Esophagus muscularis mucosa (tissue), 4 donors: ENCODE measurements at places on chromosomes 1 and 21.
A peak's percentile ranks its signal among the peaks of the same experiment; 100 is the strongest.

DNA sequence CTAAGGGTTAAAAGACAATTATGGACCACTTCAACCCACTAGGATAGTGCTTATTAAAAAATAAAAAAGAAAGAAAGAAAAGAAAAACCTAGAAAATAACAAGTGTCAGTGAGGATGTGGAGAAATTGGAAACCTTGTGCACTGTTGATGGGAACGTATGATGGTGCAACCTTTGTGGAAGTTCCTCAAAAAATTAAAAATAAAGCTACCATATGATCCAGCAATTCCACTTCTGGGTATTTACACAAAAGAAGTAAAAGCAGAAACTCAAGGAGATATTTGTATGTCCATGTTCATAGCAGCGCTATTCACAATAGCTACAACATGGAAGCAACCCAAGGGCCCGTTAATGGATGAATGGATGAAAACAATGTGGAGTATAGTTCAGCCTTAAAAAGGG lies 115.2 kb upstream of the ATP1A1 start:
- no peak for DNase-seq

DNA sequence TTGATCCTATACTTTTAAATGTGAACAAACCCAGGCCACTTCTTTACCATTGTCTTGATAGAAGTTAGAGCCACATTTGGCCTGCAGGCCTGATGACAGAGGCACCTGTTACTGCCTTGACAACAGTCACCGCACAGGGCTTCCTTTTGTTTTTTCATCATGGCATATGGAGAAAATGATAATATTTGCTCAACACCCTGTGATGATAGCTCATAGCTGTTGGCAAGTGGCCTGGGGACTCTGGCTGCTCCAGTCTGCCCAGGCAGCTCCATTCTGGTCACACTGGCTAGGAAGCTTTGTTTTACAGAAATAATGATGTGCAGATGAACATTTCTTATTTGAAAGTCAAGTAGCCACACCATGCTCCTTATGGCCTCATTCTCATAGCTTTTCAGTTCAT lies 89.6 kb upstream of the GPR88 start:
- no peak for DNase-seq

DNA sequence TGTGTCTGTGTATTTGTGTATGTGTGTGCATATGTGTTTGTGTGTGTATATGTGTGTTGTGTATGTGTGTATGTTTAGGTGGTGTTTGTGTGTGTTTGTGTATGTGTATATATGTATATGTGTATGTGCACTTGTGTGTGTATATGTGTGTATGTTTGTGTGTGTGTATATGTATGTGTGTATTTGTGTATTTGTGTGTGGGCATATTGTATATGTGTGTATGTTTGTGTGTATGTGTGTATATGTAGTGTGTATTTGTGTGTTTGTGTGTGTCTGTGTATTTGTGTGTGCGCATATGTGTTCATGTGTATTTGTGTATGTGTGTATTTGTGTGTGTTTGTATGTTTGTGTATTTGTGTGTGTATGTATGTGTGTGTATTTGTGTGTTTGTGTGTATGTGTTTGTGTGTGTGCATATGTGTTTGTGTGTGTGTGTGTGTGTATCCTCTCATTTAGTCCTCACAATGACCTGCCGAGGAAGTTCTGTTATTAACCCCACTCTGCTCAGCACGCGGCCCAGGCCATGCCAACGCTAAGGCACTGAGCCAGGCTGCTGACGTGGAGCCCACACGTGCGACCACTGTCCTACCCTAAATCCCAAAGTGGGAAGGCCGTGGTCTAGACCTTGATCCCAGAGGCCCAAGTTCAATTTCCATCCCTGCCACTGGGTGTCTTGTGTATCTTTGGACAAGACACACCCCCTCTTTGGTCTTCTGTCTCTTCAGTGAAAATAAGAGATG lies 43.2 kb upstream of the TMEM51 start:
- no peak for DNase-seq

DNA sequence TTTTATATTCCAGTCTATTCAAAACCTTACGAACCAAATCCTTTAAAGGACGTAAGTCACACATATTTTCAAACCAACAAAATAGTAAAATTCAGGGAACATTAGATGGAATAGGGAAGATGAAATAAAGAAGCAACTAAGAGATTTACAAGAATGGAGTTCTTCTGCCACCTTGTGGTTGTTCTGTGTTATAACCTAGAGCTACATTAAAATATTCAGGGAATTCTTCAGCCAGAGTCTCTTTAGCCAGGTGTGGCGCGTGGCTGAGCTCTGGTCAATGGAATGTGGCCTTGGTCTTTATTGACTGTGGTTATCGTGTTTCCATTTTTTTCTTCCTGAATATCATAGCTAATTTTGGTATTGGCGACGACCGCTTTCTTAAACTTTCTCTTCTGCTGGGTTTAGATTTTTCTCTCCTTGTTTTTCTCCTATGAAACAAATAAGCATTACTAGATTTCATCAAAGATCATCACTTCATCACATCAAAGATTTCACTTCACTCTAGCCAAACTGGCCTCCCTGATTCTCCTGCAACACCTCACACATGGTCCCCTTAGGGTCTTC lies 221.3 kb downstream of the MRPL39 start:
- DNase-seq, result no peak

GRCh38 chr21:44550807-44551206 lies 498 bp downstream of the KRTAP10-2 start:
- peak; percentile 68 for DNase-seq

GRCh38 chr1:161241682-161242081 lies 3.7 kb upstream of the NR1I3 start:
- DNase-seq, result no peak

- no peak for DNase-seq
These were observed 89.7 kb downstream of the SLC45A1 start for GRCh38 chr1:8407652-8408051.

- DNase-seq, result no peak
These were observed 5.7 kb upstream of the TNR start for GRCh38 chr1:175749075-175749474.

DNA sequence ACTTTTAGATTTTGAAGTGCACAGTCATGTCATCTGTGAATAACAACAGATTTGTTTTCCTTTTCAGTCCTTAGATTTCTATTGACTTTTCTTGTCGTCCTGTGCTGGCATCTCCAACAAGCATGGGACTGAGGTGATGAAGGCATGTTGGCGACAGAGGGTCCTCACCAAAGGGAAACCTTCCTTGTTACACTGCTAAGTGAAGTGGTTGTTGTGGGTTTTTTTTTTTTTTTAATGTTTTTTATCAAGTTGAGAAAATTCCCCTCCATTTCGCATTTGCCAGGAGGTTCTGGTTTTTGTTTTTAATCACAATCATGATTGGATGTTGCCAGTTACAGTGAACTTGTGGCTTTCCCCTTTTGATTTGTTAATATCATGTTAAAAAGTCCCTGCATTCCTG lies 24.0 kb downstream of the AGPAT3 start:
- DNase-seq, result no peak

DNA sequence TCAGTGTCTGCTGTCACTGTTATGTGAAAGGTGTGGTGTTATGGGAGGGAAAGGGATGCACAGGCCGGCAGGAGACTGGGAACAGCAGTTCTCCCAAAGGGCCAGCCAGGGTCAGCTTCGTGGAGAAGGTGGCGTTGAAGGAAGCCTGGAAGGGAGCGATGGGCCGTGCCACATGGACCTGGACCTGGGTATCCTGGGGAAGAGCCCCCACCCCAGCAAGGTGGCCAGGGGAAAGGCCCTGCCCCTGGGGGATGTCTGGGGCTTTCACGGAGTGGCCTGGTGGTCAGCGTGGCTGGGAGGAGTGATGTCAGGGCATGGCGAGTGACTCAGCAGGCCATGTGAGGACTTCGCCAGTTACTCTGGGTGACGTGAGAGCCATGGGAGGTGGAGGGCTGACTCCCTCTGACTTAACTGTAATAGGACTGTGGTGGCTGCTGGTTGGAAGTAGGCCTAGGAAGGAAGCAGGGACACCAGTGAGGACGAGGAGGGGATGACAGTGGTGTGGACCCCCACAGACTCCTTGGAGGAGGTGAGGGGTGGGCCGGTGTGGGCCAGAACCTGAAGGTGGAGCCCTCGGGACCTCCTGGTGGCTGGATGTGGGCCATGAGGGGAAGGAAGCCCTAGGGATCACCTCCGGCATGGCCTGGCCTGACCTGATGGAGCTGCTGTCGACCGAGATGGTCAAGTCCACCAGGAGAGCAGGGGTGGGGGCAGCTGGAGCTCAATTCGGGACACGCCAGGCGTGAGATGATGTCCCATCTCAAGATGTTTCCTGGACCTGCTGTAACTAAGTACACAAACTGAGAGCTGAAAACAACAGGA lies 54.5 kb downstream of the BACE2 start:
- DNase-seq, result no peak

GRCh38 chr1:207644166-207644851 lies 624 bp upstream of the CR1L start:
- DNase-seq, result peak; percentile 31

GRCh38 chr21:16007943-16008342 lies 278.2 kb downstream of the USP25 start:
- DNase-seq, result no peak

DNA sequence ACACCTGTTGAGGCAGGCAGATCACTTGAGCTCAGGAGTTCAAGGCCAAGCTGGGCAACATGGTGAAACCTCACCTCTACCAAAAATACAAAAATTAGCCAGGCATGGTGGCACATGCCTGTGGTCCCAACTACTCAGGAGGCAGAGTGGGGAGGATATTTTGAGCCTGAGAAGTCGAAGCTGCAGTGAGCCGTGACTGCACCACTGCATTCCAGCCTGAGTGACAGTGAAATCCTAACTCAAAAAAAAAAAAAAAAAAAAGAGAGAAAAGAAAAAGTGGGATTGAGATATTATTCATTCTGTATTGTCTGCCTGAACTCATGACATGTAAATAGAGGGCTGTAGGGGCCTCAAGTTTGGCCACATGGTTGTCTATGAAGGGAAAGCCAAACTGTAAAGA lies 37.3 kb downstream of the WNT2B start:
- DNase-seq, result no peak

GRCh38 chr1:99676876-99677275 lies 31.0 kb downstream of the PALMD start:
- no peak for DNase-seq

DNA sequence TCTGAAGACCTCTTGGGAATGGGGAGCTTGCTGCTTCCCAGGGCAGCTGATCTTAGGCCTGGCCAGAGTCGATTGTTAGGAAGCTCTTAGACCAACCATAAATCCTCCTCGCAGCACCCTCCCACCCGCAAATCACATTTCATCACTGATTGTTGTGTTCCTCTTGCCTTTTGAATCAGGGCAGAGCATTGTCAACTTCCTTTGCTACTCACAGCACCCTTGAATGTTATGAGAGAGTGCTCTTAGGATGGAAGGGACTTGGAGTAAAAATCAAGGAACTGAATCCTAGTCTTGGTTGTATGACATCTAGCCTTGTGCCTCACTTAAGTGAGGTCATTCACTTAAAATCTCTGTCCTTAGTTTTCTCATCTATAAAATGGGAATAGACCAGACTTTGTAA lies 3.0 kb downstream of the VASH2 start:
- no peak for DNase-seq

- no peak for DNase-seq
These were observed 42.9 kb upstream of the ID3 start for GRCh38 chr1:23601968-23602876.

GRCh38 chr1:237012788-237013383 lies 8.6 kb upstream of the MT1HL1 start:
- no peak for DNase-seq

DNA sequence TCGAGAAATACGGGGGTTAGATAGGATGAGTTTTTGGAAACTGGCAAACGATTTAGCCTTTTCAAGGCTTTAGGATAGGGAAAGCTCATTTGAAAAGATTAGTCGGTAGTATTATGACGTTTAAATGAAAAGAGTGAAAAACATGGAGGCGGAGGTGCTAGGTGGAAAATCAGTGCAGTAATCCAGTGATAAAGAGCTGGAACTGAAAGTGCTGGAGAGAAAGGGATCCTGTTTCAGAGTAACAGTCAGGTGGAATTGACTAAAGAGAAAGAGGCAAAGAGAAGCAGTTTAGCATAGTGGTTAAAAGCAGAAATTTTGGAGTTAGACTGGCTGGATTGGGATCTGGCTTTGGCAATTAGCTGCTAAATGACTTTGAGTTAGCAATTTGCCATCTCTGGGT lies 945 bp downstream of the WDR3 start:
- no peak for DNase-seq

DNA sequence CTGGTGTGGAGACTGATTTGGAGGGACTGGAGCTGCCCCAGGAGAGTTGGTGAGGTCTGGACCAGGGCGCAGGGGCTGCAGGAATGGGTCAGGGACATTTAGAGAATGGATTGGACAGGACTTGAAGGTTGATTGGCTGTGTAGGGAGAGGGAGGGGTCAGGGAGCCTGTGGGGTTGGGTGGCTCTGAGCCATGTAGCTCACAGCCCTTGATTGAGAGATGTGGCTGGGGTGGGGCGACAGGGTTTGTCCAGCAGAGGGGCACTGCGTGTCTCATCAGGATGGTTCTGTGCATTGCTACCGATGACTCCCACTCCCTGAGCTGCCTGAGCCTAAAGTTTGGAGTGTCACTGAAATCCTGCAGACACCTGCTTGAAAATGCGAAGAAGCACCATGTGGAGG lies 12.1 kb downstream of the AZIN2 start:
- no peak for DNase-seq

DNA sequence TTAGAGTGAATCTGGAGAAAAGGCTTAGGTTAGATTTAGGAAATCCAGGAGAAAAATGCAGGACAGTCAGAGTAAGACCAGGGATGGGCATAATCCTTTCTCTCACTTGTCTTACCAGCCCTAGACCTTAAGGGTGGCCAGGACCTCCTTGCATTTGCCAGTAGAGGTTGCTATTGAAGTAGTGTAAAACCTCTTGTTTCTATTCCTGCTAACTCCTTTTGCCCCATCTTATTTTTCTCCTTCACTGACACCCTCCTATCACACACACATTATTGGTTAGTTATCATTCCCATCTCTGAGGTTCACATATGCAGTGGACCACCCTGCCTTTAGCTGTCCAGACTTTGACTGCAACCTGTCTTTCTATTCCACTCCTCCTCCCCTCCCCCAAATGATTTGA lies 75.0 kb upstream of the MACF1 start:
- no peak for DNase-seq

DNA sequence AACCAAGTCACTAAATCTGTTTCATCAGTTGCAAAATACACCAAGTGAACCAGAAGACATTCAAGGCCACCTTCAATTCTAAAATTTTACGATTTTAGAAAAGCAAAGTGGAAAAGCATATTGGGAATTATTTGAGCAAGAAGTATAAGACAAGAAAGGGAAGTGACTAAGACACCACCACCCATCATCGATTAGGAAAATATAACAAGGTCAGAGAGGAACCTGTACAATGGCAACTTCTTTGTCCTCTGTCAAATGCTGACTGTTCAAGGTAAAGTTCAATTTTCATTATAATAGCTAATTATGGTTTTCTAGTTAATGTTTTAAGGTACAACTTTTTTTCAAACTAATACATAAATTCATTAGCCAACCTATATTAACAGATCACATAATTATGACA lies 10.8 kb downstream of the FRRS1 start:
- no peak for DNase-seq

GRCh38 chr1:191260056-191260455 lies 782.4 kb upstream of the BRINP3 start:
- DNase-seq, result no peak
